ENCODE measurements at places on chromosomes 4 and X.

GRCh38 chr4:174423257-174423944, 98.9 kb downstream of the HPGD start:
- DNase-seq, result no peak

- DNase-seq, result no peak
These were observed 90.8 kb downstream of the SHISA3 start for GRCh38 chr4:42488114-42488513.

- no peak for DNase-seq
These were observed 2152.9 kb downstream of the ARAP2 start for GRCh38 chr4:34091451-34091850.

- DNase-seq, result no peak
These were observed 59.9 kb downstream of the TRIML1 start for GRCh38 chr4:188198982-188199792.

- DNase-seq, result no peak
These were observed 55.7 kb downstream of the ANTXR2 start for GRCh38 chr4:80017125-80017854.

DNA sequence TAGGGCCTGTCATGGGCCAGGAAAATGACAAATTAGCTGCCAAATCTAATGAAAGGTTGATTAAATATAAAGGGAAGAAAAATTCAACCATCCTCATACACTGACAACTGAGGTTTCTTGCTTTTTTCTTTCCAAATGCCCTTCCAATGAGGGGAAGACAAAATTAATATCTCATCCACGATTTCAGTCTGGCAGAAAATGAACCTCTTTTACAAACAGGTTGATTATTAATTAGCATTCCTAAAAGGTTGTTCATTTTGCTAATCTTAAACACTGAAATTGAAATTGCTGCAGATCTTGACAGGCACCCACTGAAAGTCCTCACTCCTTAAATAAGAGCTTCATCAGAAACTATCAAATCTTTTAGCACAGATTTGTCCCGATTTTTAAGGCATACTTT, 45.5 kb downstream of the NPFFR2 start:
- no peak for DNase-seq

DNA sequence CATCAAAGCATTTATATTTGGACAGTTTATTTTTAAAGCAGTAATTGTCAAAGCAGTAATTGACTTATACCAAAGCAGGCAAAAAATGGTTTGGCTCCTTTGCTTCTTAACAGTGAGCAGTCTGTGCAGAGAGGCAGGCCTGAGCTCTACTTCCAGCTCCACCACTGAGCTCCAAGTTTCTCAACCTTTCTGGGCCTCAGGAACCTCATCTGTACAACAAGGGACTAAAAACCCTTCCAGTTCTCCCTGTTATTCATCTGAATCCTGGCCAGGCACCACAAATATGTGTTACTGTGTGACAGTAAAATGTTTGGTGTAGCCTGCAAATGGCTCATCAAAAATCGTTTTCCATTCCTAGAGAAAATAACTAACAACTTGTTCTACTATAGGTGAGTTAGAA, 88.7 kb upstream of the TTC29 start:
- DNase-seq, result no peak

- DNase-seq, result no peak
These were observed 7.4 kb downstream of the GAB1 start for GRCh38 chr4:143344041-143344440.

GRCh38 chrX:11759461-11760311, 1.6 kb downstream of the MSL3 start:
- peak; percentile 83 for DNase-seq

- DNase-seq, result no peak
These were observed 96.3 kb downstream of the ZNF827 start for GRCh38 chr4:145842224-145842887.

- no peak for DNase-seq
These were observed 38.4 kb downstream of the FAM193A start for GRCh38 chr4:2574863-2575262.

GRCh38 chrX:120120223-120120622, 4.5 kb upstream of the RHOXF1 start:
- DNase-seq, result no peak

DNA sequence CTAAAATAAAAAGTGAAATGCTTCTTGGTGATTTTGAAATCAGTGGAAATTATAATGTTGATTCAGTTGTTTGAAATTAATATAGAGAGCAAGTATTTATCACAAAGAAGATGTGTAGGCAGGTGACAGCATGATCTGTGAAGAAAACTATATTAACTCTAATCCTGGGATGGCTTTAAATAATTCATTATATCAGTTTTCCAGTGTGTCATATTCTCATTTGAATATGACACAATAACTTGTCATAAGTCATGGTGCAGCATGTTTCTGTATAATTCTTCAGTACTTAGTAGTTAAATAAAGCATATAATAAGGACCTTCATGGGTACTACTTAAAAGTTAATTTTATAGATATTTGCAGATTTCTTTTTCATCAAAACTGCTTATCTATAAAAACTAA, 573.6 kb downstream of the INPP4B start:
- no peak for DNase-seq

- no peak for DNase-seq
These were observed 3.4 kb downstream of the MAGEE2 start for GRCh38 chrX:75781611-75782010.

GRCh38 chrX:15676886-15677285, 12.3 kb upstream of the CLTRN start:
- DNase-seq, result no peak

GRCh38 chrX:40167850-40168479, 70.2 kb upstream of the BCOR start:
- no peak for DNase-seq

DNA sequence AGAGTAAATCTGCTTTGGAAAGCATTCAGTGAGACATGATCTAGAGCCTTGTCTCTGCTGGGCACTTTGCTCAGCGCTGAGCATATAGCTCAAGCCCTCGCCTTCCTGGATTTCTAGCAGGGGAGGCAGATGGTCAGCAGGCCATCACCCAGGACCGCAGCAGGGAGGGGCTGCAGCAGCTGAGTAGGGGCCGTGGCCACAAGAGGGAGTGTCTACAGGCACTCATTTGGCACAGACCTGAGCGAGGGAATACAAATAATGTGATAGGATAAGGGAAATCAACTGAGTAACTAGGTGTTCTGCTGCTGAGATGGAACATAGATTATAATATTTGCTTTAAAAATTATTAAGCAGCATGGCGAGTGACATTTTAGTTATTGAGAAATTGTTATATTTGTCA, 30.2 kb downstream of the OFD1 start:
- DNase-seq, result no peak

DNA sequence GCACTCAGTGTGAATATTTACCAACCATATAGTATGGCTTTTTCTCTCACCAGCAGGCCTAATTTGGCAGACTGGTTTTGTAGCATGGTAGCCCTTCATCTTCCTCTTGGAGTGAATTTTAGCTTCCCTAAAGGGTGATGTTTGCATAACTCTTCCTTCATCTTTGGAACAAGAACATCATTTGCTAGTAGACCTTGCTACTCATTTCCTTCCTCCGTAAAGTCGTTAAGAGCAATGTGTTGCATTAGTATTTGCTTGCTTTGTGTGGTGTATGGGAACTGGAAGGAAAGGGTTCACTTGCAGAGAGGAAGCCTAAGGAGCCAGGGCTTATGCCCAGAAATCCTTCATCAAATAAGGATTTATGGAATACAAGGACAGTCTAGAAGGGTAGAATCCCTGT, 50.2 kb upstream of the PGRMC2 start:
- DNase-seq, result no peak

DNA sequence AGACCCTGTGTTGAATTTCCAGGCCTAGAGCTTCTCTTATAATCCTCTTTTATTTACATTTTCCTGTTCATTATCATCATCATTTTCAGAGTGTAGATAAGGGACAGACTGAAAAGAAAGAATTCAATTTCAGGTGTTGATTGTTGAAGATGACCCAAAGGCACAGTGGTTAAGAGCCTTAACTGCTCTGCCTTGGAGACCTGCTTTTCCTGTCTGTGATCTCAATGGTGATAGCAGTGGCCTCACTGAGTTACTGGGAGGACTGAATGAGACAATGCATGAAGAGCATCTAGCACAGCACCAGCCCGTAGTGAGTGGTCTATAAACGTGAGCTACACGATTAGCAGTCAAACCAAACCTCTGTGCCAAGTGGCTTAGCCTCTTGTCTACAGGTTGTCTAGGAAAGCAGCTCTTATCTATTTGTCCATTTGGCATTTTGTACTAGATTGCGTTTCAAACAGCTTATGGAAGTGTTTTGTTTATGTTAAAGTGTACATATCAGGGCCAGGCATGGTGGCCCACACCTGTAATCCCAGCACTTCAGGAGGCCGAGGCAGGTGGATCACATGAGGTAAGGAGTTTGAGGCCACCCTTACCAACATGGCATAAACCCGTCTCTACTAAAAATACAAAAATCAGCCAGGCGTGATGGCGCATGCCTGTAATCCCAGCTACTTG, 41.5 kb downstream of the SETD7 start:
- no peak for DNase-seq

DNA sequence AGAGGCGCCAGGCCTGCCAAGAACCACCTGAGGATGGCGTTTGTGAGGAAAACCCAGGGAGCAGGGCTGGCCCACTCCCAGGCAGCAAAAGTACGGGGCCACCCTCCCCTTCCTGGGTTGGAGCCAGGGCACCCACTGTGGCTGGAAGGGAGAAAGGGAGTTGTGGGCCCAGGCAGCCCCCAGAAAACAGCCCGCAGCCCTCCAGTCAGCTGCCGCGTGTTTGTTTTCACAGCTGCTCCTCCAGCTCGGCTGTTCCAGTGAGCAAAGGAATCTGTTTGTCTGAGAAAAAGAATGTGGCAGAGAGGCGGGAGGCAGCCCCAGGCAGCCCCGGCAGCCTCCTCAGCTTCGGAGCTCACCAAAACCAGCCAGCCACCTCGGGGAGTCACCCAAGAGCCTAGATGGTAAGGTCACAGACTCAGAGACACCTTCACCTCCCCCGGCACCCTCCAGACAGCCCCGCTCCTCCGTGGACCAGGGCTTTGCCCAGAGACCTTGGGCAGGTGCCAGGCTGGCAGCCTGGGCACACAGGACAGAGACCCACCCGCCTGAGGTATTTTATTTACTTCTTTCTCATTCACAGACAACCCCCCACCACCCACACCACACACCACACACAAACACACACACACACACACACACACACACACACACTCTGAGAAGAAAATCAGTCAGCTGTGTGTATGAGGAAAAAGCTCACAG, 338.1 kb downstream of the BCOR start:
- no peak for DNase-seq

Data from activated CD4-positive, alpha-beta T cell treated with anti-CD3 and anti-CD28 coated beads, Interleukin-2, amount 10 ng/mL, durations not matched to agents 7 days and 5 days (primary cell).